ENCODE measurements at places on chromosomes 11 and 22. TPM values are rescaled to one million over a fixed set of nuclear protein-coding genes. Genes with fewer than 3 reads are reported as not detected.

The TSGA10IP gene
- not detected for total RNA-seq

The SERPING1 gene
- 0.25 TPM for total RNA-seq

The OMP gene
- total RNA-seq = not detected

The LAYN gene
- total RNA-seq = 76.4 TPM

Measured in HFFc6 (cell line).